A549 (cell line): ENCODE measurements at places on chromosomes 2 and 18.

DNA sequence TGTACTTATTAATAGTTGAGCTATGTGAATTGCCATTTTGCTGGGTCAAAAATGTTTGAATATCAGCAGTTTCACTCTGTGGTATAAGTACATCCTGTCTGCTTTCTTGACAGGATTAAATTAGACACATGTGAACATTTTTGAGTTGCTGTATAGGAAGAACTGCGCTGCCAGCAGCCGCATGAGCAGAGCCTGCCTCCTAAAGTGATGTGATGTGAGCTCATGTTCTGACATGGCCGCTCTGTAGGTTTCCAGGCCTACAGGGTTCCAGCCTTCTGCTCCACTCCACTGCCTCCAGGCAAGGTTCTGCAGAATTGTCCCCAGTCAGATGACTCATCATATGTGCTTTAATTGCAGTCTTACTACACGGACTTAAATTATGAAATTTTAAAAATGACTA is 119.7 kb upstream of the NFATC1 start:
- DNase-seq, result no peak

DNA sequence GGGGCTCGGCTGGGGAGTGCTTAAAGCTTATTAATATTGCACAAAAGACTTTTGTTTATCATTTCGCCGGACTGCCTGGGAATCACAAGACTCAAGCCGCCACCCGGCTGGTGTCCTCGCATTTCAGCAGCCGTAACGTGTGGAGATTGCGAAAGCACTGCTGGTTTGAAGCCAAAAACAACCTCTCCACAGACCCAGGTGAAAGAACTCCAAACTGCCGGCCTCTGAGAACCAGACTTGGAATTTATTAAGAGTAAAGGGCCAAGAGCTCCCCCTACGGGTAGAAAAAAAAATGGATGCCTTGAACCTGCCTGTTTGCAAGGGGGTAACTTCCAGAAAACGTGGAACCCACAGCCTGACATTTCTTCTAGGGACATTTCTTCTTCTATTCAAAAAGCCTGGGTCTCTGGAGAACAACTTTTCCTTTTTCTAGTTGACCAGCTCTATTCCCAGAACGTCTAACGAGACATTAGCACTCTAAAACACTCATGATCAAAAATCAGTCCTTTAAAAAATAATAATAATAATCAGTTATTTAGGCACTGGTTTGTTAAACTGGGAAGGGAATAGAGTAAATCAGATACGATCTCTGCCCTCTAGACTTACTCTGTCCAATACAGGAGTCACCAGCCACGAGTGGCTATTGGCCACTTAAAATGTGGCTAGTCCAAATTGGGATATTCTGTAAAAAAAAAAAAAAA is 216.3 kb downstream of the C1D start:
- DNase-seq, result peak; percentile 82

- no peak for DNase-seq
Measured at GRCh38 chr2:158115202-158115767, 13.6 kb downstream of the UPP2 start.

GRCh38 chr2:23628926-23629771 is 244.2 kb downstream of the KLHL29 start:
- DNase-seq, result no peak

DNA sequence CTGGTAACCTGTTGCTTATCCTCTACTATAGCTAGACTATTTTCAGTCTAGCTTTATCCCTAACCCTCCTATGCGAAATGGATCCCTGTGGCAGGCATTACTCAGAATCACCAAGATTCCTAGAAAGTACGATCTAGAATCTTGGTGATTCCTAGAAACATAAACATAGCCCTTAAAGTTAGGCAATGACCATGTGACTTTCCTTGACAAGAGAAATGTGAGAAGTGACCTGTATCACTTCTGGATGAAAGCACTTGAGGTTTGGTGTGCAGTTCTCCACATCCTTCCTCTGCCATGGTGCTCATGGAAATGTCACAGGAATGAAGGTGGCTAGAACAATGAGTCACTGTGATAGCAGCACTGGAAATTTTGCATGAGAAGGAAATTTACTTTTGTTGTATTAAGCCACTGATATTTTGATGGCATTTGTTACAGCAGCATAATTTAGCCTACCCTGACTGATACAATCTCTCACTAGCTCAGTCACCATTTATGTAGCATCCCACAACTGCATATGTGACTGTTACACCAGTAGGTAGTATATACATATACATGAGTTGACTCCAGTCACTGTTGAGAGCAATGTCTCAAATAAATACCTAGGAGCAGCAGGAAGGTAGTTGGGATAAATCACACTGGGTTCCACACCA is 68.3 kb upstream of the MAPRE2 start:
- DNase-seq, result no peak

- DNase-seq, result no peak
Measured at GRCh38 chr2:64295326-64296139, 151.3 kb upstream of the PELI1 start.

GRCh38 chr2:210442878-210443277 is 33.7 kb downstream of the LANCL1 start:
- DNase-seq, result no peak

GRCh38 chr2:33202641-33203522 is 256.1 kb downstream of the LTBP1 start:
- no peak for DNase-seq

DNA sequence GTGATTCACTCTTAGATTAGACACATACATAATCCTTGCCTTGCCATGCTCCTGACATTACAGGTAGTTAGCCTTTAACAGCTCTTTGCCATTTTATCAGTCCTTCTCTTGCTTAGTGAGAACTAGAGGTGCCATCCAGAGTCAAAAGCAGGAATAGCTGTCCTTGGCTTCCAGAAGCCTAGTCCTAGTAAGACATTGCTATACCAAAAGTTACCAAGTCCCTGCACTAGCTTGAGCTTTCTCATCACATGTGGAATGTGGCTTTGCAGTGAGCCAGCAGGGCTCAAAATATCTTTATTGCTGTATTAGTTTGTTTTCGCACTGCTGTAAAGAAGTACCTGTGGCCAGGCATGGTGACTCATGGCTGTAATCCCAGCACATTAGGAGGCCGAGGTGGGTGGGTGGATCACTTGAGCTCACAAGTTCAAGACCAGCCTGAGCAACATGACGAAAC is 104.7 kb upstream of the NOSTRIN start:
- DNase-seq, result no peak

DNA sequence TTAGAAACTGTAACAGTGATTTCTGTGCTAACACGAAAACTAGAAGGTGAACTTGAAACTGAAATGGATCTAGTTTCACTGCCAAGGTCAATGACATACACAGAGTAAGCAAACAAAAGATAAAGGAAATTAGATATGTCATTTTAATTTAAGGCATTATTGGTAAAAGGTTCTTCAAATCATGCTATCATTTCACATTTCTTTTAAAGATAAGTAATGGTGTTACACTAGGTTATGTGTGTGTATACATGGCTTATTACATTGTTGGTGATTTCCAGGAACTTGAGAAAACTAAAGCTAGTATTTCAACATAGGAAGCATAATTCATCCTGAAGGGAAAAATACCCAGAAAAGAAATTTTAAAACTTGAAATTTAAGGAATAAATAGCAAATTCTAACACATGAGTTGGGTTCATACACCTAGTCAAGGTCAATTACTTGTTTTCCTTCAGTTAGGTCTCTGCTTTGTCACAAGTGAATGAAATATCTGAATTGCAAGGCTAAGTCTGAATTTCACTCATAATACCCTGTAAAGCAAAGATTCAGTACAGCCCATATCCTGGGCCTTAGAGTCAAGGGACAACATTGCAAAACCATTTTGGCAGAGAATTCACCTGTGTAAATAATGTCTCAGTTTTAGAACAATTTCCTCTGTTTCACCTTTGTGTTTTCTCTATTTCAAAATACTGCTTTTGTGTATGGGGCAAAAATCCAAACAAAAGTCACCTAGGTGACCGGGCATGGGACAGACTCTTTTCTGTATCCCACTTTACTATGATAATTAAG is 141.6 kb downstream of the SRBD1 start:
- DNase-seq, result no peak

DNA sequence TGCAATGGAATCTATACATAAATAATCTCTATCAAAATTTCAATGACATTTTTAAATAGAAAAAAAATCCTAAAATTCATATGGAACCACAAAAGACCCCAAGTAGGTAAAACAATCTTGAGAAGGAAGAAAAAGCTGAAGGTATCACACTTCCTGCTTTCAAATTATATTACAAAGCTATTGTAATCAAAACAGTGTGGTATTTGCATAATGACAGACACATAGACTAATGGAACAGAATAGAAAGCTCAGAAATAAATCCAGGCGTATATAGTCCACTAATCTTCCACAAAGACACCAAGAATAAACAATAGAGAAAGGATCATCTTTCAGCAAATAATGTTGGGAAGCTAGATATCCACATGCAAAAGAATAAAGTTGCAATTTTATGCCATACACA is 699.8 kb upstream of the ID2 start:
- no peak for DNase-seq

GRCh38 chr18:59040770-59041148 is 98.9 kb upstream of the SEC11C start:
- no peak for DNase-seq

DNA sequence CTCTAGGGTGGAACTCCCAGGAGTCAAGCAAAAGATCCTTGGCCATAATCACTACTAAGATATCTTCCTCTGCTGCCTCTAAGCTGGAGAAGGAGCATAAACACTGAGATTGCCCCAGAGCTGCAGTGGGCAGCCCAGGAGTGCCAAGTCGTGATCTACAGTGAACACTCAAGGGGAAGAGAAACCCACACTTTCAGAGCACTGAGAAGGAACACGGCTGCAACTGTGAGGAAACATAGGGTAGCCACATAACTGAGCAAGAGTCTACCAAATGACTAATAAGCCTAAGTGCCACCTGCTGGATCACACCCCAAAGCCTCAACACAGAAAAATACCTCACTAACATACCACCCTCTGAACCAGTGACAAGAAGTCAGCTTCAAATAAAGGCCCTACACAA is 79.6 kb upstream of the RAB12 start:
- no peak for DNase-seq

- DNase-seq, result no peak
Measured at GRCh38 chr18:4400911-4401310, 54.2 kb downstream of the DLGAP1 start.
